NCI-H1092 treated with DMSO at 0.1 percent for 48 hours (cell line): ENCODE measurements at places on chromosomes 3 and 15.

GRCh38 chr3:147518465-147518864 is 109.3 kb downstream of the ZIC1 start:
- no peak for DNase-seq

- DNase-seq, result peak; percentile 78
Measured at GRCh38 chr3:2098398-2099027, at the start of gene CNTN4. TSS of gene CNTN4 (plus strand) at chr3:2098866.

DNA sequence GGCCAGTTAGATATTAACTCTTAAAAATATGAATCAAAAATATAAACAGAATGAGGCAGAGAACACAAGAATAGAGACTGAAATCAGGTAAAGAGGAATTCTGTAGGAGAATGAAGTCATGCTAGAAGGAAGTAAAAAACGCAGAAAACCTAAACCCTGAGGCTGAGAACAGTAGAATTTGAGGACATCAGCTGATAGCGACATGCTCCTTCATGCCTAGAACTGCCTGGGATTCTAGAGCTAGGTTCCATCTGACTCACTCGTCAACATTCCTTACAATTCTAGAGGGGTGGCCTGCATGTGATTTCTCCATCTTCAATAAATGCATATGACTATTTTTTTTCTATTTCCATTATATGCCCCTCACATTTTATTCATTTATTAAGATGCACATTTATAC is 343.0 kb downstream of the ROBO1 start:
- DNase-seq, result no peak

DNA sequence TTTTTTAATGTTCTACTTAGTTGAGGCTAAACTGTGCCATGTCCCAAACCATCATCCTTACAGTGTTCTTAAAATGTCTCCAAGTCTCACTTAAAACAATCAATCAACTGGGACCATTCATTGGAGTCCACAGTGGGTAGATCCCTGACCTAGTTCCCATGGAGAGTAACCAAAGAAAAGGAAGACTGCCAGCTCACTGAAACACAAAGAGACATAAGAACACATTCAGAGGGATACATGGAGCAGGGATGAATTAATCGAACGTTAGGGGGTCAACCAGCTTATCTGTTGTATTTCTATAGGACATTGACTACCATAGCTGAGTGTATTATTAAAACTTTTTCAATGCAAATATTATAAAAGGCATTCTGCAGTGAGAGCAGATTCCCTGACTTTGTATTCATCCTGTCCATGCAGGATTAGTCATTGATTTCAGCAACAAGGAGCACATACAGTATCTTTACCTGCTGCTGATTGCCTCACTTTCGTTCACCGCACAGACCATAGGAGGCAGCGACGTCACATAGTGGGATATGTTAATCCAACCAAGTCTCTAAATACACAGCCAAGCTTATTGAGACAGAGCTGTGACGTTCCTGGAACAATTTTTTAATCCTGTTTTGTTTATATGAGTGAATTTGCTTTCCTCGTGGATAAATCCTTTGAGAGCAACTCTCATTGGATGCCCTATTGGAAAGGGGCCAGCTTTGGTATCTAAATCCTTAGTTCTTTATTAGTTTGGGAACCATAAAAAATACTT is 364.9 kb upstream of the RBMS3 start:
- peak; percentile 5 for DNase-seq

DNA sequence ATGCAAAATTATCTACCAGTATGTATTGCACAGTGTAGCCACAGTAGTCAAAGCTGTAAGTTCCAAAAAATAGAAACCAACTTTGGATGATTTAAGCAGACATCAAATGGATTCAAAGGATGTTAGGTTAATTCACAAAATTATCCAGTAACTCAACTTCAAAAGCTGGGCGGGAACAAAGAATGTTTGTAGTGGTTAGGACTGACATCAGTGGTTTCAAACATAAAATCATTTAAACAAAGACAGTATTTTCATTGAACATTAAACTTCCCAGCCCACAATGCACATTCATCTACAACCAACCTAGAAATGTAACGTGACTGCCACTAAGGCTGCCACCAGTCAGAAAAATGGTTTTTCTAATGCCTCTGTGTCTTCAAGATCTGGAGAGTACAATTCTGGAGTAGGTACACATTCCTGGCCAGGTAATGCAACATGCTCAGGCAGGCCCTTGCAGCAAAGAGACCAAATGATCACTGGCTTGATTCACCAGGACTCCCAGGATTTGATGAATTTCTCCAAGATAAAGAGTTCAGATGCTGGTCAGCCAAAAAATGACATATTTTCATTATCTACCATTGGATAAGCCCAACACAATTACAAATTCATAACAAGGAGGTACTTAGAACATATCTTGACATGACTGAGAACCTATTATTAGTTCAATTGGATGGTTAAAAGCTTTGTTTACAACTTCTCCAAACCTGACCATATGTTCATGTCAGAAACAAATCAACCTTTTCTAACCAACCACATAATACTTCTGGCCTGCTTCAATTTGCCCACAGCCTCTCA is 189.8 kb upstream of the CNTN4 start:
- no peak for DNase-seq

DNA sequence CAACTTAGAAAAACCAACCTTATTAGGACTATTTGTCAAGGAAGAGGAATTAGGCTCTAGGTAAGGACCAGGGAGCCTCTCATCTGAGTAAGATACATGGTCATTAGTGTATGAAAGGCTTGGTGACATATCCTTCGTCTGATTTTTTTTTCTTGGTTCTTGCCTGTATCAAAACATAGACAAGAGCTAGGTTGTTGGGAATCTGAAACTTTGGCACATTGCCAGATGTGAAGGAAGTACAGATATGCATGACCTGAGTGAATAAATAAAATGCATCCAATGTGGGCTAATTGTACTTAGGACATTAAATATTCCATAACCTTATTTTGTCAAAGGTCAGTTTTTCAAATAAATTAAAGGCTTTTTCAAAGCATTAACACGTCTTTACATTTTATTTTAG is 151.8 kb downstream of the SYNPR start:
- no peak for DNase-seq

DNA sequence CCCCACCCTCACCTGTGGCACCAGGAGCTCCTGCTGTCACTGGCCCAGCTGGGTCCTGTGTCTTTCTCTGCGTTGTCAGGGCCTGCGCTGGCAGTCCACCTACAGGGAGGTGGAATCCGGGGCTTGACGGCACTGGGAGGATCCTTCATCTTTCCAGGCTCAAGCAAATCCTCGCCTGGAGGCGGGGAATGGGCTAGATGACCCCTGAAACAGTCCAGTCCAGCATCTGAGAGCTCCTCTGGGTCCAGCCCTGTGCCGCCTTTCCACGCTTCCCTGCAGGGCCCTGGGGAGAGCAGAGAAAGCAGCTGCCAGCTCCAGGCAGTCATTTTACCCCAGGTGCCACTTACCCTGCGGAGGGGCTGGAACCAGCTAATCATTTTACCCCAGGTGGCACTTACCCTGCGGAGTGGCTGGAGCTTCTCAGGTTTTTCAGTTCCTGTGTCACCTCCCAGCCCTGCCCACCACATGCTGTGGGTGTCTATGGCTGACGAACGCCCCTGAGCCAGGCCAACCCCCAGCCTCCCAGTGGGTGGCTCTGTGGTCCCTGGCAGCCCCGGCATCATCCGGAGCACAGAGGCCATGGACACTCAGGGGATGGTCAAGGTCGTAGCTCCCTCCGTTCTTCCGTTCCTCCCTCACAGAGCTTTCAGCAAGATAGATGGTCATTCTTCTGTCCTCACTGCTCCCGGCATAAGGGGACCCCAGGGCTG is 17.9 kb upstream of the ADIPOQ start:
- no peak for DNase-seq

- no peak for DNase-seq
Measured at GRCh38 chr15:69973102-69973714, 124.5 kb downstream of the TLE3 start.

- DNase-seq, result no peak
Measured at GRCh38 chr15:36579792-36580431, 486 bp downstream of the CDIN1 start.

- no peak for DNase-seq
Measured at GRCh38 chr3:8324747-8325146, 176.9 kb upstream of the LMCD1 start.

DNA sequence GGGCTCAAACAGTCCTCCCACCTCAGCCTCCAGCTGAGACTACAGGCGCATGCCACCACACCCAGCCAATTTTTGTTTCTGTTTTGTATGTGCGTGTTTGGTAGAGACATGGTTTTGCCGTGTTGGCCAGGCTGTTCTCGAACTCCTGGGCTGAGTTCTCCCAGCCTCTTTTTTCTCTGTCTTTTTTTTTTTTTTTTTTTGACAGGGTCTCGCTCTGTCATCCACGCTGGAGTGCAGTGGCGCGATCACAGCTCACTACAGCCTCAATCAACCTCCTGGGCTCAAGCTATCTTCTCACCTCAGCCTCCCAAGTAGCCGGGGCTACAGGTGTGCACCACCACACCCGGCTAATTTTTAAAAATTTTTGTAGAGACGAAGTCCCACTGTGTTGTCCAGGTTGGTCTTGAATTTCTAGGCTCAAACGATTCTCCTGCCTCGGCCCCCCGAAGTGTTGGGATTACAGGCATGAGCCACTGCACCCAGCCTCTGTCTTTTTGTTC is 867 bp upstream of the DCAF1 start:
- no peak for DNase-seq

DNA sequence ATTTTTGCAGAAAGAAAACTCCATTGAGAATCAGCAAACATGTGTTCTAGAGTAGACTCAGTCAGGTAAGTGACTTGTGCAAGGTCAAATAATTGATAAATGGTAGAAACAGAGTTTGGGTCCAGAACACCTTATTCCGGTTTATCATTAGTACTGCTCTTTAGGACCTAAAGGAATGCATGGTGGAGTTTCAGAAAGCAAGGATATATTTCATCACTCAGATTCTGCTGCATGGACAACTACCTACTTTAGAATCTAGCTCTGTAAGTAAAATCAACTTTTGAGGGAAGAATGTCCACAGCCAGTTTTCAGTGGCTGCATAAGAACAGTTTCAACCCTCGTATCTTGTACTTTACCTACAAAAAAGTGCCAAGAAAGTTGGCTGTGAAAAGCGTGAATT is 43.6 kb downstream of the TIMP4 start:
- DNase-seq, result no peak

- no peak for DNase-seq
Measured at GRCh38 chr3:126309165-126309564, 48.0 kb downstream of the KLF15 start.

DNA sequence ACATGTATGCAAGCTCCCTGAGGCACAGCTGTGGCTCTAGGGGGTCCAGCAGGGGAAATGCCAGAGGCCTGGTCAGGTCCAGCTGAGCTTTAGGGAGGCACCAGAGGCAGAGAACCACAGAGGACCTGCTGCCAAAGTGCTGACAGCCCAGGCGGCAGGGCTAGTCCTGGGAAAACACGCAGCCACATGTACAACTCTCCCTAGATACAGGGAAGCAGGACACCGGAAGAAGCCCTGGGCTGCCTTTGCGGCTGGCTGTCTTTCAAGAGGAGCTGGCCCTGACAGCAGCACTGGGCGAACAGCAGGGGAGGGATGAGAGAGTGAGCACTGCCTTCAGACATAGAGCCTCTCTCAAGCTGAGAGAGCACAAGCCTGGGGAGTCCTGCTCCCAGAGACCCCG is 40.7 kb downstream of the RFT1 start:
- no peak for DNase-seq

DNA sequence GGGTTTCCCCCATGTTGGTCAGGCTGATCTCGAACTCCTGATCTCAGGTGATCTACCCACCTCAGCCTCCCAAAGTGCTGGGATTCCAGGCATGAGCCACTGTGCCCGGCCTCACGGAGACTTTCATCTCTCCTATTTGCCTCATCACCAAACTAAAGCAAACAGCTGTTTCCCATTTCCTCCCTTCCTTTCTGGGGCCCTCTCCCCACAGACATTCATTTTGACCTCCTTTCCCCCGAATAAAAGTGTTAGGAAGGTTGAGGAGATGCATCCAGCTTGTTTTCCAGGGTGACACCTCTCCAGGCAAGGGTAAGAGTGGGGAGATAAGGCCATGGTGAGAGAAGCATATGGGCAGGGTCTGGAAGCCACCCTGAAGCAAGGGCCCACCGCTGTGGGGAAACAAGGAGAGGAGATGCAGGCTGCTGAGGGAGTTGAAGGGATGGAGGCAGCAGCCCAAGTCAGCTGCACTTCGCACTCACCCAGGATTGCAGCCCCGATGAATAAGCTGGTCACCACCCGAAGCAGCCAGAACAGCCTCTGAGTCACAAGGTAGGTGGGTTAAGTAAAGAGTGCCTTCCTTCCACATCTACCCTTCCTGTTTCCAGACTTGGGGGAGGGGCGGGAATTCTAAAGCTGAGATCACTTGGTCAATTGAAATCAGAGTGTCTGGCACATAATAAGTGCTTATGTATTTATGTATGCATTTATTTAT is 7.7 kb downstream of the DUOXA2 start:
- no peak for DNase-seq

DNA sequence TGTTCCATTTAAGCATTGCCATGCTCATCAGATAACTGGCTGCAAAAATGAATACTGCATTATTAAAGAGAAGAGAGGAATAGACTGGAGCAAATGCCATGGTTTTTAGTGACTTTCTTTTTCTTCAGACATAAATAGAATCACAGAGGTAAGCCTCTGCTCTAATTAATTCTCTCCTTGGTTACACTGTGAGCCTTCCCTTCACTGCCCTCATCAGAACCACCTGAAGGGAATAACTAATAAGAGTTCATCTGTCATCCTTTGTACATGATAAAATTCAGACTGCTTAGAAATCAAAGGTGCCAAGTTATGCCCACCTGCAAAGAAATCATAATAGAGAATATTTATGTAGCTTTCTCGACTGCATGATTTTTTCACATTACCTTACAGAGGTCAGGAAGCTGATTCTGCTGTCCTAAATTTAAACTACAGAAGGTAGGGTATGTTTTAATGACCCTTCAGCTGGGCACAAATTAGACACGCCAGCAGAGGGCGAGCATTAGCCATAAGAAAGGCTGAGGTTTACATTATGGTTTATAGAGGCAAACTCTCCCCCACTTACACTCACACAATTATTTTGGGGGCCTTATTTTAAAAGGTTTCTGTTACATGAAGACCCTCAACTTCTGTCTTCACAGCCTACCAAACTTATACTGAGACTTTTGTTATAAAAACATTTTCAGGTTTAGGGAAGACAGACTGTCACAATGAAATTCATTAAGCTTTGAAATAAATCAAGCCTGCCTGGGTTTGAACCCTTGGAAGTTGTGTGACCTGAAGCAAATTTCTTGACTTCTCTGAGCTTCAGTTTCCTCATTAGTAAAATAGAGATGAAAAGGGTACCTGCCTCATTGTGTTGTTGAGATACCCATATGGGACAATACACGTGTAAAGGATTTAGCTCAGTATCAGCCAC is 15.3 kb upstream of the UNC13C start:
- peak; percentile 24 for DNase-seq

GRCh38 chr3:39134305-39134704 is 19.1 kb downstream of the CSRNP1 start:
- no peak for DNase-seq

- DNase-seq, result no peak
Measured at GRCh38 chr15:27196691-27197090, 225.7 kb downstream of the GABRG3 start.
